ENCODE measurements at places on chromosomes 2 and 18. TPM values are rescaled to one million over a fixed set of nuclear protein-coding genes. Genes with fewer than 3 reads are reported as not detected.
A peak's percentile ranks its signal among the peaks of the same experiment; 100 is the strongest.

GRCh38 chr2:40101131-40101575, 322.1 kb upstream of the THUMPD2 start:
- H3K36me3 ChIP-seq = no peaks in the 10 kb centered on the region
- no peak overlapping the region for H3K4me3 ChIP-seq
- H3K4me1 ChIP-seq = peaks cover 54% of the 10 kb centered on the region

GRCh38 chr2:53785366-53785765, 1.4 kb downstream of the ASB3 start:
- peak overlapping the region; percentile 92 for H3K4me3 ChIP-seq
- H3K27me3 ChIP-seq = no peaks in the 10 kb centered on the region
- DNase-seq = no peak
- H3K36me3 ChIP-seq = peaks cover 17% of the 10 kb centered on the region
- H3K27ac ChIP-seq = no peak overlapping the region

DNA sequence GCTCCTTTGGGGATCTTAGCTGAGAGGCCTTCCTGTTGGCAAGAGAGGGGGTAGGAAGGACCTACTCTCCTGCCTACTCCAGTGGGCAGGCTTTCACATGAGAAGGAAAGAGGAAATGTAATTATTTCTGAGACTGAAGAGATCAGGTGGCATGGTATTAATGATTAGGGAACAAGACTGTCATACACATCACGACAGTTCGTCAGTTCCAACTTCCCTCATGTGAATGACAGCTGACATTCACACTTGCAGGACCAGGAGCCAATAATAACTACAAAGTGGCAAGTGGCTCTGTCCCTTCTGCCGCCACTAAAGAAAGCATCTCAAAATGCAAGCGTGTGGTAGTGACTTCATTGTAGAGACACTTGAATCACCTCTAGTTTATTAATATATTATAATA, 90.0 kb downstream of the ZCCHC2 start:
- H3K27me3 ChIP-seq = peaks cover 24% of the 10 kb centered on the region
- H3K27ac ChIP-seq = peak overlapping the region; percentile 80
- no peak overlapping the region for H3K4me3 ChIP-seq
- H3K4me1 ChIP-seq = peaks cover 39% of the 10 kb centered on the region
- no peaks in the 10 kb centered on the region for H3K36me3 ChIP-seq

GRCh38 chr2:12051831-12052230, 305.4 kb downstream of the LPIN1 start:
- no peak overlapping the region for H3K4me3 ChIP-seq
- DNase-seq = no peak
- H3K36me3 ChIP-seq = no peaks in the 10 kb centered on the region
- H3K27me3 ChIP-seq = no peaks in the 10 kb centered on the region
- no peak overlapping the region for H3K27ac ChIP-seq

DNA sequence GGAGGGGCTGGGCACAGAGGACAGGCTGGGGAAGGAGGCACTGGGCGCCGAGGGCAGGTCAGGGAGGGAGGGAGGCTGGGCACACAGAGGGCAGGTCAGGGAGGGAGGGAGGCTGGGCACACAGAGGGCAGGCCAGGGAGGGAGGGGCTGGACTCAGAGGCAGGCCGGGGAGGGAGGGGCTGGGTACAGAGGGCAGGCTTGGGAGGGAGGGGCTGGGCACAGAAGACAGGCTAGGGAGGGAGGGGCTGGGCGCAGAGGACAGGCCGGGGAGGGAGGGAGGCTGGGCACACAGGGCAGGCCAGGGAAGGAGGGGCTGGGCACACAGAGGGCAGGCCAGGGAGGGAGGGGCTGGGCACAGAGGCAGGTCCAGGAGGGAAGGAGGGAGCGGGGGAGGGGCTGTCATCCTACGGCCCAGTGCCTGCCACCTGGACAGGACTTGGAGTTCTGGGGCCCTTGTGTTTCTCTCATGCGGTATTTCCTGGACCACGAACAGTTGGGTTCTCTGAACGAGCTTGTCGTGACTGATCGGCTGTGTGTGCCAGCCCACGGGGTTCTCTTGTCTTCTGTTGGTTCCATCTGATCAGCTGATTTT, 46.7 kb upstream of the KCNG2 start:
- no peak overlapping the region for H3K27ac ChIP-seq
- DNase-seq = no peak
- H3K27me3 ChIP-seq = no peaks in the 10 kb centered on the region
- H3K4me1 ChIP-seq = no peaks in the 10 kb centered on the region
- peaks cover 50% of the 10 kb centered on the region for H3K36me3 ChIP-seq

GRCh38 chr2:43132683-43133301, 93.6 kb downstream of the ZFP36L2 start:
- DNase-seq = no peak
- no peaks in the 10 kb centered on the region for H3K27me3 ChIP-seq
- peaks cover 63% of the 10 kb centered on the region for H3K4me1 ChIP-seq
- no peak overlapping the region for H3K4me3 ChIP-seq
- no peaks in the 10 kb centered on the region for H3K36me3 ChIP-seq
- no peak overlapping the region for H3K27ac ChIP-seq

Gene PROM2
- total RNA-seq = 1.4 TPM
